ENCODE measurements at places on chromosomes 5 and 9.

- no peak for DNase-seq
Observed at GRCh38 chr9:130143279-130143893, 28.8 kb upstream of the NCS1 start.

- no peak for DNase-seq
Observed at GRCh38 chr9:115945009-115945431, 208.6 kb upstream of the PAPPA start.

DNA sequence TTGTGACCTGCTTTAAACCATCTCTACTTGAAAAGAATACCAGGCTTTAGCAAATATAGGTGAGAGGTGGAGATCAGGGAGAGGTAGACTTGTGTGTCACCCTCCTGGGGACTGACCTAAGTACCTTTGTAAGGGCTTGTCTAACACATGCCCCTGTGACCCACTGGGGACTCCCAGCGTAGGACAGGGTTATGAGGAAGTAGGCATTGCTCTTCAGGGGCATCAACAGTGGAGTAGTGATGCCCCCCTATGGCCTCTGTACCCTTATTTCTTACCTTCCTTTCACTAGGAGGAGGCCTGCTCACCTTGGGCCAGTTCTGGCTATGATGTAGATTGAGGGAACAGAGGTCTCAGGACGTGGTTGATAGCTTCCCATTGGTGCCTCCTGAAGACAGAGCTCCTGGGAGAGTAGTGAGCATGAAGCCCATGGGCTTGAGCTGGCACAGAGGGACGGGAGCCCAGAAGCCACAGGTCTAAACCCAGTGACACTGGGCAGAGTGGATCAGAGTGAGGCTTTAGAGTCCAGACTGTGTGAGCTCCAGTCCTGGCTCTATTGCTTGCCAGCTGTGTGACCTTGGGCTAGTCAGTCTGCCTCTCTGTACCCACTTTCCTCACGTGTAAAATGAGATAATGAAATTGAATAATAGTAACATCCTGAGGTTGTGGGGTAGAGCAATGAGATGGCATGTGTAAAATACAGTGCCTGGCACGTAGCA, 191.7 kb downstream of the AOPEP start:
- no peak for DNase-seq

DNA sequence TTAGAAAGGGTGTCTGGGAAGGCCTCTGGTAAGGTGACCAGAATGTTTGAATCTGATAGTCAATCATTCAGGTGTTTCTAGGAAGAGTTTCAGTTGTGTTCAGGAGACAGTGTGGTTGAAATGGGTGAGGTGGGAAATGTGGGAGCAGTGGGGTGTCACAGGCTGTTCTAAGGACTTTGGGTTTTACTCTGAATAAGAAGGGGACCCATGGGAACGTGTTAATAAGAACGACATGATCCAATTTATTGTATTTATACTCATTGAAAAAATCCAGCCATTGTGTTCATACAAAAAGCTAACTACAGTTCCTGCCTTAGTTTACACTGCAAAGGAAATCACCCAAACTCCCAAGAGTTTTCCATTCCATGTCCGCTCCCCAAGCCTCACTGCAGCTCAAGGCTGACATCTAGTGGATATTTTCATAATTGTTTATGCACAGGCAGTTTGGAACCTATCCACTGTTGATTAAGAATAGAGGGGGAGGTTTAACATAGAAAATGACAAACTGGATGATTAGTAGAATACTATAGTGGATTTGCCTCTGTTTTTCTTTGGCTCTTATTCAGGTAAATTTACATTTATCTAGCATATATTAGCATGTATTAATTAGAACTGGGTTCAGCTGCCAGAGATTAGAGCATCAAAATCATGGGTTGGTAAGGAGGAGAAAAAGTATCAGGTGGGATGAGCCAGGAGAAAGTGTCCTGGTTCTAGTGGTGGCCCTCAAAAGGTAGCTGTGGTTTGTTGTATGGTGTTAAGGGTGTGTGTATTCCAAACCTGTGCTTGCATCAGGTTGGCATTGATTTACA, 17.7 kb downstream of the CAVIN4 start:
- peak; percentile 67 for DNase-seq

DNA sequence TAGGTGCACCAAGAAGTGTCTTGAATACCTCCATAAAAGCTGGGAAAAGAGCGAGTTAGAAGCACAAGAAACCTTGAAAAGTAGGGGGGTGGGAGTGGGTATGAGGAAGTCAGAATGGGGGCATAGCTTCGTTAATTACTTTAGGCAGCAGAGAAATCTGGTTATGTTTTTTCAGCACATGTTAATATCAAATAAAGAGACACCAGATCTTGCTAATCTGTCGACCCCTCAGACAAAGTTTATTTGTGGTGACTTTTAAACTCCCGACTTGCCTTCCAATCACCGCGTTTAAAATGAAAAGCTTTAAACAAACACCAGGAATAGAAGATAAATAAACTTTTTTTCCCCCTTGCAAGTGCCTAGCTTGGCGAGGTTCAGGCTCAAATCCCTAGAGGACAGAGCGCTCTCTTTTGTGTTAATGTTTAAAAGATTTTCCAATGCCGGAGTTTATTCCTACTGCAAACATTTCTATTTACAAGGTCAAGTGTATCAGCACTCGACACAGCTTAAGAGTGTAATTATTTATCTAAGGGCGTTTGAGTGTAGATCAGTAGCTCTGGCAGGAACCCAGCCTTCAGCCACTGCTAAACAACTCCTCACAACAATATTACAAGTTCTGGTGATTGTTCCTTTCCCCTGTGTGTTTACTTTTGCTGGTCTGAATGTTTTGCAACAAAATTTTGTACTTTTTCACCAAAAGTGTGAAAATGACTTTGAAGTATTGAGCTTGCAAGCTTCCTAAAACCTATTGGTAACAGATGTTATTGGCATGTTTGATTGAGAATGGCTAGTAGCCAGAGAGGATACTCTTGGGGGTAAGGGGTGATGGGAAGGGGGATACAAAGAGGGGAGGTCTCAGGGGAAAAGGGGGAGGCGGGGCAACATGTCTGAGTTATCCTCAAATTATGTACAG, 3.8 kb downstream of the GAS1 start:
- peak; percentile 27 for DNase-seq

GRCh38 chr5:179536676-179537075, 13.7 kb upstream of the RUFY1 start:
- no peak for DNase-seq

DNA sequence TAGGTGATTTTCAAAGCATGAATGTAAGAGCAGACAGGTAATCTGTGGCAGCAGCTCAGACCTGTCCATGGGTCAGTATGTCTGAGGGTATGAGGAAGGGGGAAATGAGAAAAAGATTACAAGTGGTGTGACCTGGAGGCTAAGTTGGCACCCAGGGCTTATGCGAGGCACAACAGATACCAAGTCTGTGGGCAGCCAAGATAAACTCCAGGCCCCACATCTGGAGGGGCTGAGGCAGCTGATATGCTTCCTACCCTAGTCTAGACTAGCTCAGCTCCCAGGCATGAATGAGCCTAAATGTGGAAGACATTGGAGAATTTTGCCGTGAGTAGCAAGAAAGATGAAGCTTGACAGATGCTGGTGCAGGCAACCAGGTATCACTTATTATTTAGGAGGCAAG, 151.7 kb downstream of the PIK3R1 start:
- no peak for DNase-seq

DNA sequence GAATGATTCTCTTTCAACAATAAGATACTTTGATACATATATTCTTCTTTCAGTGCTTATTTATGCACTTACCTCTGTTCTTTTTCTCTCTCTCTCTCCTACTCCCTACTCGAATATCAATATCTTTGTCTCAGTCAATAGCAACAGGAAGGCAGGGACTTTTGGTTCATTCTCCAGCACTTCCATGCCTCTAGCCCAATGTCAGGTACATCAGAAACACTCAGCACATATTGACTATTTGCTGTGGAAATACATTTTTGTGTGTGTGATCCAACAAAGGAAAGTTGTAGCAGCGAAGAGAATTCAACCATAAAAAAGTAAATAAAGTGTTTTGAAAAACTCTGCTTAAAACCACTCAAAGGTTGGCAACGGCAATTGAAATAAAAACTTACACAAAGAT, 12.6 kb downstream of the DIRAS2 start:
- no peak for DNase-seq

DNA sequence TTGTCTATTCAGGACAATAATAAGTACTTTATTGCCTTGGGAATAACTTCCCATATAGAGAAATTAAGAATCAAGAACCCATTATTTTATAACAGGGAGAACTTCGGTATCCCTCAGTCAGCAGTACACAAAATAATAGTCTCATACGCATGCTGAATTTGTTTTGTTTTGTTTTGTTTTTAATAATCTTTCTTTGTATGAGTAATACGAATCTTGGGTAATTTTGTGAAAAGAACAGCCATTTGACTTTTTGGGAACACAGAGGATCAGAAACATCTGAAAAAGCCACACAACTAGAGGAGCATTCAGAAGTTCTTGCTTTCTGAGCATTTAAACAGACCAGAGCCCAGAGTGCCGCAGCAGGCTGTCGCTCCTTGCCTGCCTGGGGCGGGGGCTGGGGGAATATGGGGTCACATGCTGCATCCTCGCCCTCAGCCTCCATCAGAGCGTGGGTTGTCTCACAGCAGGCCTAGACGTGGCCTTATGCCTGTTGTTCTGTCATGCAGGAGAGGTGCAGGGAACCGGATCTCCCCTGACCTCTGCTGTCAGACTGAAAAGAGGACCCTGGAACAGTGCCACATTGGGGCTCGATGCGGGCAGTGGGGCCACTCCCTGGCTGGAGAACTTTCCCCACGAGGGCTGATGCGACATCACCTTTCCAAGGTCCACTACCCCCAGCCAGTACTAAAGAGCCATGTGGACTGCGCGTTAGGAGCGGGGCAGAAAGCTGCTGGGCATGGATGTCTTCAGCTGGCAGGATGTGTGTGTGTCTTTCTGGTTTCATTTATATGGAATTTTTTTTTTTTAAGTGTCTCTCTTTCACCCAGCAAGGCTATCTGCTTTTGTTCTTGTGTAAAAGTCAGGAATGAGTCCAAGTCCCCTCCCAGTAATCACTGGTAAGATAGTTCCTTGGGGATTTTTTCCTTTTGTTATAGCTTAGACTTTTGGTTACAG, 133.4 kb upstream of the OTULINL start:
- DNase-seq: peak; percentile 64

GRCh38 chr5:179238628-179238970, 106.7 kb downstream of the ADAMTS2 start:
- no peak for DNase-seq

DNA sequence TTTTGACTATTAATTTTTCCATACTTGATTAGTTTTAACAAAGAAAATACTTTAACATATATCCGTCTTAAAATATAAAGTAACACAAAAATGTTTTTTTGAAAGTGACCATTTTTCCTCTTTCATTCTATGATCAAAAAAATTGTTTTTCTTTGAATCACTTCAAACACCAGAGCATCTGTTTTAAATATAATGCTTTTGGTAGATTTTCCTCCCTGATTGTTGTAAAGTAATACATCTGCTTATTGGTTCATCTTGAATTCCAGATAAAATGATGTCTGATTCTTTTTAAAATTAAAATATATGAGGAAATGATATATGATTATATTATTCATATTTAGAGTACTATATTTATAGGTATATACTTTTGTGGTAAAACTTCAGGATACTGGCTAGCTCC, 76.2 kb upstream of the LPAR1 start:
- no peak for DNase-seq

DNA sequence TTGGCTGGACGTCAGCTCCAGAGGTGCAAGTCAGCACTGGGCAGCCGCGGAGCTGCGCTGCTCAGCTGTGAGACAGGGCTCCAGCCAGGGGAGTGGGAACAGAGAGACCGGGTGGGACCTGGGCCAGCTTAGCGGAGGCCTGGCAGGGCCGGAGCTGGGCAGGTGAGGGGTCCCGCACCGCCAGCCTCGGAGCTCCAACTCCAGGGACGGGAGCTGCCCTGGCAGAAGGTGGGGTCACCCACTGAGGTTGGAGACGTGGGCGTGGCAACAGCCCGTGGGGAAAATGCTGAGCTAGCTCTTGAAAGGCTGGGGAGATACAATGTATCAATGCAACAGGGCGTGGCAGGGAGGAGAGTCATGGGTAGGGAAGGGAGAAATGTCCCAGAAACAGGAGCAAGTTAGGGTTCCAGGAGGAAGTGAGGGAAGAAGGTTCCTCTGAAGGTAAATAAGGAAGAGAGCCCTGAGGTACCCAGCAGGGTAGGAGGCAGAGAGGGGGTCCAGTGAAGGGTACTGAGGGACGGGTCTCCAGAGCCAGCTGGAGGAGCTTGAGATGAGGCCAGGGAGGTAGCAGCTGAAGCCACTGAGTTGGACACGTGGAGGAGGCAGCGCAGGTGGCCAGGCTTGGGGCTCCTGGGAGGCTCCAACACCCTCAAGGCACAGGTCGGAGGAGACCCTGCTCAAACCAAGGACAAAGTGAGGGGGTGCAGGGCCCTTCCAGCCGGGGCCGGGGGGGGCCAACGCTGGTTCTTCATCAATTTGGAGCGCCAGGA, 736 bp upstream of the NKD2 start:
- DNase-seq: no peak

DNA sequence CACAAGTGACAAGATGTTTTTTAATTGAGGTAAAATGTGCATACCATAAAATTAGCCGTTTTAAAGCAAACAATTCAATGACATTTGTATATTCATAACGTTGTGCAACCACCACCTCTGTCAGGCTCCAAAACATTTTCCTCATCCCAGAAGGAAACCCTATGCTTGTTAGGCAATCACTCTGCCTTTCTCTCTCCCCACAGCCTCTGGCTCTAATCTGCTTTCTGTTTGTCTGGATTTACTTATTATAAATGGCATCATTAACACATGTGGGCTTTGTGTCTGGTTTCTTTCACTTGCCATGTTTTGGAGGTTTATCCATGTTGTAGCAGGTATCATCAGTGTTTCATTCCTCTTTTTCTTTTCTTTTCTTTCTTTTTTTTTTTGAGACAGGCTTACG, 1.4 kb upstream of the N4BP3 start:
- DNase-seq: peak; percentile 6

DNA sequence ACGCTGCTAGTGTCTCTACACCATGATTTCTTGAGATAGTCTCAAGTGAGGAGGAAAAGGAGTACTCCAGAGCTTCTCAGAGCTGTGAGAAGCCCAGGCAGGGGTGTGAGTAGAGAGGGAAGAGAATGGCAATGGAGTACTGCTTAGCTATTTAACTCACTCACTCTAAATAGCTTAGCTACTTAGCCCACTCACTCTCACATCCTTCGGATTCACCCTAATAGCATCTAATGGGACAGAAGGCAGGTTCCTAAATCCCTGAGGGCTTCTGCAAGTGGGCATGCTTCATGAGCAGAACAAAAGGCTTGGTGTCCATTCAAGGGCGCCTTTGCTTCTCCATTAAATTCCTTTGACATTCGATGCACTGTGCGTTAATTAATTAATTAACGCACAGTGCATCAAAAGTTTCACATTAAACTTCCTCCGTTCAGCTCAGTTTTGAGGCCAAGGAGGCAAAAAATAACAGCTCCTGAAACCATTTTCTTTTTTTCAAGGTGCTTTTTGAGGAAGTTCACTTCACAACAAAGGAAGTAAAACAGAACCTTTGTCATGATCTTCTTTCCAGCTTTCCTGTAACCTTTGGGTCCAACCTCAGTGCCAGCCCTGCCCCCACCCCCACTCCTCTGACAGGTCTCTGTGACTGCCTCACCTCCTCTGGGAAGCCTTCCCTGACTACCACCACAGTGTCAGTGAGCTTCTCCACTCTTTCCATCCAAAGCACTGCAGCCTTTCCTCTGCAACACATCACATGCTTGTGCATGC, 294.0 kb downstream of the SEC61B start:
- DNase-seq: no peak

GRCh38 chr9:116544896-116545295, 142.2 kb upstream of the TRIM32 start:
- DNase-seq: no peak

GRCh38 chr9:110156902-110157301, 51.1 kb downstream of the C9orf152 start:
- peak; percentile 85 for DNase-seq

Measured in fibroblast of skin of right biceps (primary cell).